ENCODE measurements at places on chromosomes 16 and 17.
A peak's percentile ranks its signal among the peaks of the same experiment; 100 is the strongest.

DNA sequence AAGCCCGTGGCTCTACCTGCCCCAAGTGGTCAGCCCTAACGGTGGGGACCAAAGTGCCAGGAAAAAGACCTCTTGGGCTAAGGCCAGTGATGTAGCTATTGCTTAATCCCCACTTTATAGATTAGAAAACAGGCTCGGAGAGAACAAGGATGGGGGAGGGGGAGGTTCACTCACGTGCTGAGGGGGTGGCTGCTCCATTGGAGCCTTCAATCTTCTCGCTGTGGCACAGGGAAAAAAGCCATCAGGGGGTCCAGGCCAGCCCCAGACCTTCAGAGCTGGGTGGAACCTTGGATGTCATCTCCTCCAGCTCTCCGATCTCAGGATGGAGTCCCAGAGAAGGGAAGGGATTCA is 45.9 kb downstream of the SRCIN1 start:
- no peak for DNase-seq

GRCh38 chr16:30565526-30565925 is 6.0 kb downstream of the ZNF688 start:
- DNase-seq = no peak

DNA sequence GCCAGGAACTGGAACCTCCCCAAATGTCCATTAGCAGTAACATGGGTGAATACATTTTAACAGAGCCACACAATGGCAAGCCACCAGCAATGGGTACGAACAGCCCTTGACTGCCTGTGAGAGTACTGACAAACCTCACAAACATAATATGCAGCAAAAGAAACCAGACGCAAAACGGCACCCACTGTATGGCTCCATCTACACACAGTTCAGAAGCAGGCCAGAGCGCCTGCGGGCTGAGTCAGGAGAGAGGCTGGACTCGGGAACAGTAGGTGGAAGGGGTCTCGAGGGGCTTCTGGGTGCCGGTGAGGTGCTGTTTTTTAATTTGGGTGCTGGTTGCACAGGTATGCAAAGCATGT is 77.4 kb upstream of the TOB1 start:
- no peak for DNase-seq

- no peak for DNase-seq
Measured at GRCh38 chr17:376936-377863, 24.6 kb upstream of the RPH3AL start.

DNA sequence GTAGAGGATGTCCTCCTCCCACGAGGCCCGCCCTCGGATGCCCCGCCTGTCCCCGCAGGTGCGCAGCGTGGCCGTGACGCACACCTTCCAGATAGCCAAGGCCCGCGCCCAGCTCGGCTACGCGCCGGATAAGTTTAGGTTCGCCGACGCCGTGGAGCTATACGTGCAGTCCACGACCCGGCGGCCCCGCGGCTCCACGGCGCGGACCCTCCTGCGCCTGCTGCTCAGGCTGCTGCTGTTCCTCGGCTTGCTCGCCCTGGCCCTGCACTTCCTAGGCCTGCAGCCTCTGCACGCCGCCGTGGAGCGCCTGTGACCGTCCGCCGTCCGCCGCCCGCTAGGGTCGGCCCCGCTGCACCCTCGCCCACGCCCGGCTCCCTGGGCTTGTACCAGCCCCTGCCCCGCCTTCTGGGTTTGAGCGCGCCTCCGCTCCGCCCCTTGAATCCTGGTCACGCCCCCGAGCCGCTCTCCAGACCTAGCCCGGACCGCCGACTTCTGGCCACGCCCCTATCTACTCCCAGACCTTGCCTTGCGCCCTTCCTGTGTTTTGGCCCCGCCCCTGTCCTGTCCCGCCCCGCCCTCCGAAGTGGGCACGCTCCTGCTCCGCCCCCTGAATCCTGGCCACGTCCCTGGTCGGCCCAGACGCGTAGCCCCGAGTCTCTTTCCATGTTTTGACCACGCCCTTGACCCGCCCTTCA is 15.8 kb upstream of the EEF2K start:
- peak; percentile 93 for DNase-seq

DNA sequence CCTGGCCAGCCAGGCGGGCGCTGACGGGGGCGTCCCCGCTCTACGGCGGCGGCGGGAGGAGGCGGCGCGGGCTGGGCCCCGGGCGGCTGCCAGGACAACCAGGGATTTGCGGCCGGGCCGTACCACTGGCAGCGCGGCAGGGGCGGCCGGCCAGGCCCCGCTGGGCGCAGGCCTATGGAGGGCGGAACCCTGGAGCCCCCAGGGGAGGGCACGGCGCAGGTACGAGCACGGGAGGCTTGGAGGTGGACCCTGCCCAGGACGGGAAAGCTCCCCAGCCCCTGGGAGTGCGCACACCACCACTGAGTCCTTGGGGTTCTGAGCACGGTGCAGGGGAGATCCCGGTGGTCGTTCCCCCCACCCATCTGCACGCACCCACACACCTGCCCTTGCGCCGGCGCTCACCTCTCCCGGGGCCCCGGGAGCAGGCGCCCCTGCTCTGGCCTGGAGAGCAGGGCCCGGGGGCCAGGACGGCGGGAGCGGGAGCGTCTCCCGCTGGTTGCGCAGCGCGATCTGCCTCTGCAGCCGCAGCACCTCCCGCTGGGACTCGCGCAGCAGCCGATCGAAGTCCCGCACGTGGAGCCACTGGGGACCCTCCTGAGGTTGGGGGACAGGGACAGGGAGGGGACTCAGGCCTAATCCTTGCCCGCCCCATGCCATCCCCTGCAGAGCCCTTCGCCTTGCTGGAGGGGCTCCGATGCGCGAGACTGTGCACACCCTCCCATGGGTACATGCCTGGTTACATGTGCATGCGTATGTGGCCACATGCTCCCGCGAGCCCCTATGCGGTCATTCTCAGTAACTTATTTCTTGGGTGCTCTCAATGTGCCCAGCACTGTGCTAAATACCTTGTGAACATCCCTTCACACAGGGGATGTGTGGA is 3.9 kb downstream of the TSPOAP1 start:
- DNase-seq = no peak

DNA sequence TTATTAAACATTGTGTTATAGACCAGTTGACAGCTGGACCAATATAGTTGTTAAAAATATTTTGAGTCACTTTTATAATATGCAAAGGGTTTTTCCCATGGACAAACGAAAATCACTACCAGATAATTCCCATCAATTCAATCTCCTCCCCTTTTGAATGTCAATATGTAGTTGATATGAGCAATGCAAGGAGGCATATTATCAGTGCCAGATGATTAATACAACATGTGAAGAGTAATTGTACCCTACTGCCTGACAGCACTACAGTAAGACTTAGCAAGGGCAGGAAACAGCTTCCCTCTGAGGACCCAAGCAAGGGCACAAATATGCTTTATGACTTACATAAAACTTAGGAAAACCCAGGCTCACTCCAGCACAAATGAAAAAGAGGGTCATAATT is 17.3 kb downstream of the KANSL1 start:
- DNase-seq = no peak

DNA sequence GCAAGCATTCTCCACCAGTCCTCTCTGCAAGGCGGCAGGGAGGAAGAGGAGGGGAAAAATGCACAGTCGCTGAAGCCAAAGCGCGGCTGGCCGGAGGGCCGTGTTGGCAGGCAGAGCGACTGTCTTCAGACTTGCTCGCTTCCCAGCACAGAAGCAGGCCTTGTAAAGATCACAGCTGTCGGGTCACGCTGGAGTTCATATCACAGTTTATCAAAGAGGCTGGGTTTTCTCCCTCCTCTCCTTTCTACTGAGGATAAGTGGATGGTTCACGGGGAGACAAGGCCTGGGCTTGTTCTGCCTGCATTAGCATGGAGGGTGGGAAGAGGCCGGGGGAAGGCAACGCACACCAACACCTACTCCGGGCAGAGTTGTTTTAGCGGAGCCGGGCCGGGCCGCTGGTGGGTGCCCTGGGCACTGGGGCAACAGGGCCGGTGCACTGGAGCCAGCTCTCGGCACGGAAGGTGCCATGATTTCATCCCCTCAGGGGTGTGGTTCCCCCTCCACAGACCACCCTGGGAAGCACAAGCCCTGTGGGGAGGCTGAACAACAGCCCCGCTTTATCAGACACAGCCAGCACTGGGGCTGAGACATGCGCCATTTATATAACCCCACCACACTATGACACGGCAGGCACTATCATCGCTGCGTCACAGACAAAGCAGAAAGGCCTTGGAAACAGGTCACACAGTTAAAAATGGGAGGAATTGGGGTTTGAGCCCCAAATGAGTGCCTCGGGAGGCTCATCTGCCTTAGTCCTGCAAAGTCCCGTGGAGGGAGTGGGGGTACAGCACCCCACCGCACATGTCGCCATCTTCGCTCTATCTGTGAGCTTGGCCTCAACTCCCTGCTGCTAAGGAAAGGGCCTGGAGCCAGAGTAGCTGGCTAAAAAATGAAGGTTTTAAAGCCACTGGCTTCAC is 40.3 kb upstream of the MTSS2 start:
- DNase-seq = no peak

DNA sequence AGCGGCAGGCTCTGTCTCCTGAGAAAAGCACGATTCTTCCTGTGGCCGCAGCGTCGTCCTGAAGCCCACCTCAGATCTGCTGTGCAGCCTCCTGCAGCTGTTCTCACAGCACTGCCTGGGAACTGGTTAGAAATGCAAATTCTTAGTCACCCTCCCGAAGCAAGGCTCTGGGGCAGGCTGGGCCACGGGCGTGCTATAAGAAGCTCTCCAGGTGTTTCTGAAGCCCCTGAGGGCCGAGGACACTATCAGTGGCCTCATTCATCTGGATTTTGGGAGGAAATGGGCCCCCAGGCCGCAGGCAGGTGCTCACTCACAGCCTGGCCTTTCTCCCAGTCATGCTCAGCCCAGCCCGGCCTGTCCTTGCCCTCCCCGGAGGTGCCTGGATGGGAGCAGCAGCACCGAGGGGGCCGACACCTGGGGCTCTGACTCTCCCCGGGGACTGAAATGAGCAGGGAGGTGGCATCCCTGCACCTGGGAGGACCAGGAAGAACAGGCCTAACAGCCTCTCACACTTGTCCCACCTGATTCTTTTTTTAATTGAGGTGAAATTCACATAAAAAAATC is 10.4 kb upstream of the NLRC3 start:
- no peak for DNase-seq

DNA sequence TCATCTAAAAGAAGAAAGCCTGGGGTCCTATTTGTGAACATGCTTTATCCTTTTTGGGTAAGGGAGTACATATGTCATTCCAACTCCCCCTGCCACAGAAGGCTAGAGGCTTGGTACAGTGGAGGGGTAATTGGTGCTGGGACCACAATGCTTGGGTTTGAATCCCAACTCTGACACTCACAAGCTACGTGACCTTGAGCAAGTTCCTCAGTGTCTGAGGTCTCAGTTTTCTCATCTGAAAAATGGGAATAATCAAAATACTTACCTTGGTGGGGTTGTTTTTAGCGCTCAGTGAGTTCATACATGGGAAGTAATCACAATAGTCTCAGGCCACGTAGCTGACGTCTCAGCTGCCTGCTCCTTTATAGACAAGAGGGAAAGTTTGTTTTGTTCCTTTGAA is 150.8 kb downstream of the CPPED1 start:
- DNase-seq = no peak

- no peak for DNase-seq
Measured at GRCh38 chr17:70423562-70423961, 254.2 kb downstream of the KCNJ2 start.

GRCh38 chr17:82101301-82101715 is 3.3 kb upstream of the FASN start:
- DNase-seq = no peak

GRCh38 chr16:4015275-4016004 is 100.8 kb downstream of the ADCY9 start:
- no peak for DNase-seq

- no peak for DNase-seq
Measured at GRCh38 chr17:45279898-45280297, 18.0 kb upstream of the SPATA32 start.

DNA sequence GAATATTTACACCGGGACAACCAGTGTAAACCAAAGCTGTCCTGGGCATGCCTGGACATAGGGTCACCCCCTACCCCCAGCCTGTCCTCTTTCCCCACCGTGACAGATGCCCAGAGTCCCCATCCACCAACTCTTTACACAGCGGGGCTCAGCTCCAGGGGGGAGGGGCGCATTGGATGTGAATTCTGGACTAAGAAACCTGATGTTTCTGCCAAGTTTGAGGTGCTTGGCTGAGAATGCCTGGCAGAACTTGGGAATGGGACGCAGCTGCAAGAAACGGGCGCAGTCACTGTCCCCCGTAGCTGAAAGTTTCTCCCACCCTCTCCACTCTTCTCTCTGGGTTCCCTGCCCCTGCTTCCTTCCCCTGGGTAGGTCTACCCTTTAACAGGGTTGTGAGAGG is 68.0 kb upstream of the CDC42EP4 start:
- DNase-seq = no peak

- no peak for DNase-seq
Measured at GRCh38 chr17:4440690-4441686, 7.2 kb downstream of the SPNS3 start.

GRCh38 chr17:82823004-82823403 is 16.8 kb downstream of the ZNF750 start:
- DNase-seq = no peak

- DNase-seq = no peak
Measured at GRCh38 chr17:48994549-48995303, 2.5 kb upstream of the IGF2BP1 start.

GRCh38 chr17:72516772-72517399 is 396.1 kb downstream of the SOX9 start:
- no peak for DNase-seq

DNA sequence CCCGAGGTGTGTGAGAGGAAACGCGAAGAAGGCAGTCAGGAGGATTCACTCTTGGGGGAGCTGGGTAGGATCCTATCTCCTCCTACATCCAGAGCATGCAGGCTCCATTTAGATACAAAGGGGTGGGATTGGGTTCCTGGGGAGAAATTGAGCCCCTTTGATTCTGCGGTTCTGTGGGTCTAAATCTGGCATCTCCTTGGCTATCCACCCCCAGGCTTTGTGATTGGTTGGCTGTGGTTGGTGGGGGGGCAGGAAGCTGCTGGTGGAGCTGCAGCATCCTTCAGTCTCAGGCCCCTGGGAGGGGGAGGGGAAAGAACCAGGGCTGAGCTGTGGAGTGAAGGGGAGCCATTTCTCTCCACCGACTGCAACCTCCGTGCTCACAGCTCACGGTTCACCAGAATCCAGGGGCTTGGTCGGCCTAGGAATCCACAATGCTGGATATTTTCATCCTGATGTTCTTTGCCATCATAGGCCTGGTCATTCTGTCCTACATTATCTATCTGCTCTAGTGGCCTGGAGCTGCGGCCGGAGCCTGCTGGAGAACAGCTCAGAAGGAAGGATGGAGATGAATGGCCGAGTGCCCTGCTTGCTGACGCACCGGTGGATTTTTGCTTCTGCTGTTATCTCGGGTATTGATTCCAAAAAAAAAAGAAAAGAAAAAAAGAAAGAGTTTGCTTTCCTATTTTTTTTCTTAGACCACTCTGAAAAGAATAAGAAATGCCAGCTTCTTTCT is at the start of gene LASP1NB:
Gene LASP1NB, plus strand, starts transcription at position 352 of the 733 bp plus-strand sequence.
- no peak for DNase-seq

- peak; percentile 38 for DNase-seq
Measured at GRCh38 chr16:51994597-51994996, 552.3 kb downstream of the TOX3 start.
